ENCODE measurements at places on chromosomes 7 and 10. TPM values are rescaled to one million over a fixed set of nuclear protein-coding genes. Genes with fewer than 3 reads are reported as not detected.

The CRYGN gene
- total RNA-seq: not detected

The IFIT1 gene
- 7.0 TPM for total RNA-seq

The SP4 gene
- 1.6 TPM for total RNA-seq

The ASIC3 gene
- total RNA-seq: 11.6 TPM

The ADRB1 gene
- total RNA-seq: 0.54 TPM

The MMD2 gene
- total RNA-seq: not detected

The SEC23IP gene
- total RNA-seq: 52.5 TPM

The RPEL1 gene
- not detected for total RNA-seq

The GPR85 gene
- not detected for total RNA-seq

The CLEC2L gene
- total RNA-seq: not detected

The CALML3 gene
- not detected for total RNA-seq

The PDE6C gene
- not detected for total RNA-seq

The ANKRD16 gene
- 10.9 TPM for total RNA-seq

The MICALL2 gene
- 20.3 TPM for total RNA-seq

The SLC13A1 gene
- not detected for total RNA-seq

The ABCB4 gene
- total RNA-seq: not detected

The TFR2 gene
- 2.6 TPM for total RNA-seq

The CLDN4 gene
- total RNA-seq: 4.9 TPM

The DPP6 gene
- total RNA-seq: not detected

The EN2 gene
- 1.0 TPM for total RNA-seq

The ZNF32 gene
- total RNA-seq: 15.6 TPM

The FAM25C gene
- total RNA-seq: 2.0 TPM

The STEAP2 gene
- total RNA-seq: 5.4 TPM

The JMJD1C gene
- total RNA-seq: 28.2 TPM
